Fibroblast of the aortic adventitia (primary cell): ENCODE measurements at places on chromosomes 16 and 17. TPM values are rescaled to one million over a fixed set of nuclear protein-coding genes. Genes with fewer than 3 reads are reported as not detected.

PRSS36 gene
- 1.1 and 3.8 TPM in 2 replicates for total RNA-seq

NPIPA3 gene
- 0.54 TPM in 1 of 2 replicates, not detected in the other for total RNA-seq

CARD14 gene
- total RNA-seq, result 0.09 TPM in 1 of 2 replicates, not detected in the other

ALDH3A1 gene
- 0.54 TPM in 1 of 2 replicates, not detected in the other for total RNA-seq

CALCOCO2 gene
- 73.8 and 169 TPM in 2 replicates for total RNA-seq

SMURF2 gene
- total RNA-seq, result 38.2 and 90.9 TPM in 2 replicates

ZFP90 gene
- total RNA-seq, result 23.9 and 28.9 TPM in 2 replicates

NLRP1 gene
- 35.1 and 55.4 TPM in 2 replicates for total RNA-seq

HEXD gene
- 9.4 and 30.0 TPM in 2 replicates for total RNA-seq
